Placental pericyte (primary cell): ENCODE measurements at places on chromosomes 6 and 20. TPM values are rescaled to one million over a fixed set of nuclear protein-coding genes. Genes with fewer than 3 reads are reported as not detected.

Gene SUPT3H
- total RNA-seq = 8.4 and 12.5 TPM in 2 replicates

Gene HSPA1L
- total RNA-seq = 0.72 and 0.88 TPM in 2 replicates

Gene EEF1A1
- total RNA-seq = 10,563 and 23,837 TPM in 2 replicates

Gene TRAPPC3L
- under 0.01 TPM in 1 of 2 replicates, not detected in the other for total RNA-seq

Gene SLC2A10
- total RNA-seq = 40.5 and 61.7 TPM in 2 replicates

Gene PLTP
- total RNA-seq = 14.6 and 77.5 TPM in 2 replicates

Gene COL10A1
- total RNA-seq = 106 TPM in 1 of 2 replicates, not detected in the other

Gene TNFRSF6B
- total RNA-seq = 3.9 and 35.9 TPM in 2 replicates

Gene TMEM200A
- total RNA-seq = 184 and 257 TPM in 2 replicates

Gene TRIM40
- total RNA-seq = not detected in 2 replicates

Gene HUS1B
- 0.88 and 2.0 TPM in 2 replicates for total RNA-seq

Gene SIRPB2
- not detected in 2 replicates for total RNA-seq

Gene CBLN4
- total RNA-seq = not detected in 2 replicates

Gene ECT2L
- total RNA-seq = not detected in 2 replicates

Gene PEX3
- 8.5 and 18.8 TPM in 2 replicates for total RNA-seq
